ENCODE measurements at places on chromosomes 5 and 9.

DNA sequence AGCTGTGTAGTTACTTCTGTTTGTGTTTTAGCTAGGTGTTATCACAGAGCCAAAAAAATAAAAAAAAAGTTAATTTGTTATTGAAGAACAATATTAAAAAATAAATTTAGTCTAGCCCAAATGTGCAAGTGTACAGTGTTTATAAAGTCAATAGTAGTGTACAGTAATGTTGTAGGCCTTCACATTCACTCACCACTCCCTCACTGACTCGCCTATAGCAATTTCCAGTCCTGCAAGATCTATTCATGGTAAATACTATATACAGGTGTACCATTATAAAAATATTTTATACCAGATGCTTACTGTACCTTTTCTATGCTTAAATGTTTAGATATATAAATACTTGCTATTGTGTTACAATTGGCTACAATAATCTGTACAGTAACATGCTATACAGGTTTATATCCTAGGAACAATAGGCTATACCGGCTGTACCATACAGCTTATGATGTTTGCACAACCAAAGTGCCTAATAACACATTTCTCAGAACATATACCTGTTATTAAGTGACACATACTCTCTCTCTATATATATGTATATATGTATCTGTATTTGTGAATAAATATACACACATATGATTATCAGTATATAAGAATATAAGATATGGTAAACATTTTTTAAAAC lies 341.4 kb upstream of the EDIL3 start:
- DNase-seq, result no peak

DNA sequence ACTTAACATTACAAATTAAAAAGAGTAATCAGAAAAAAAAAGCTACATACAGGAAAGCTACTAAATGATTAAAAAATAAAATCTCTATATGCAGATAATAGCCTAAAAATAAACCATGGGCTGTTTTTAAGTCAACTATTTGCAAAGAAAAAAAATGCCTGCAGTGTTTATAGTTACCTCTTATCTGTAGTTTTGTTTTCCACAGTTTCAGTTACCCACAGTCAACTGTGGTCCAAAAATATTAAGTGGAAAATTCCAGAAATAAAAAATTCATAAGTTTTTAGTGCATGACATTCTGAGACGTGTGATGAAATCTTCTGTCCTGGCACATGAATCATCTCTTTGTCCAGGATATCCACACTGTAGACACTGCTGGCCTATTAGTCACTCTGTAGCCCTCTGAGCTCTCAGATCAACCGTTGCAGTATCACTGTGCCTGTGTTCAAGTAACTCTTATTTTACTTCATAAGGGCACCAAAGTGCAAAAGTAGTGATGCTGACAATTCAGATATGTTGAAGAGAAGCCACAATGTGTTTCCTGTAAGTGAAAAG lies 59.2 kb downstream of the PRELID2 start:
- peak; percentile 59 for DNase-seq

- no peak for DNase-seq
These were observed 145.8 kb downstream of the TMEM232 start for GRCh38 chr5:110580625-110581024.

DNA sequence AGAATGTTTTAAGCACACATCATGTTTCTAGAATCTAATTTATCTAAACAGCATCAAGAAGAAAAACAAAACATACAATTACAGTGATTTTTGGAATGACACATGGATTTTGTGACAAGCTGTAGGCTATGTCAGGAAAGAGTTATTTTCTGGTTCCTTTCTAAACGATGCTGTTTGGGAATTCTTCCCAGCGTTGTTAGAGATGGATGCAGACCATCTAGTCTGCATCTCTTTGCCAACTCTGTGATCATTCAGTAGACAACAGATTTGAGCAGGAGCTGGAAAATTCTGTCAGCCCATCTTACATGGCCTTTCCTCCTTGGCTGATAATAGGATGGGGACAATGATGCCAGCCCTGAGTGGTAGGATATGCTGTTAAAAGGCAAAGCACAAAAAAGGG lies 295.7 kb upstream of the TRPC7 start:
- DNase-seq, result no peak

DNA sequence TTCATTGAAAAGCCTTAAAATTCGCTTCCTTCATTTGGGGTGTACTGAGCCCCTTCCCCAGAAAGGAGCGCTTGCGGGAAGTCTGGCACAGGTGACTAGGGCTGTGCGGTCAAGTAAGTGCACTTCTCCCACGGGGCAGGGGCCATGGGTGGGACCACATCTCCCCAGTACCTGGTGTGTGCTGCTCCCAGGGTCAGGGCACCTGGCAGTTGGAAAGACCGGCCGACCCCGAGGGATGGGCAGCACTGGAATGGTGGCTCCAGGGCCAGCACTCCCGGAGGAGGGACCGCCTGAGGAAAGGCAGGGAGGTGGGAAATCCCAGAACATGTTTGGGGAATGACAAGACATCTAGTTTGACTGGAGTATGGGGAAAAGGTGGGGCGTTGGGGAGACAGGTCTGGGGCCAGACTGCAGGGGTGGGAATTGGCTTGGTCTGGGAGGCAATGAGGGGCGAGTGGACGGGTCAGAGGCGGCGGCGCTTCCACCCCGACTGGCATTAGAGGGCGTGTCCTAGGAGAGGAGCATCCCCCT lies 727 bp upstream of the GLIPR2 start:
- DNase-seq, result no peak

GRCh38 chr5:173012882-173013281 lies 29.3 kb downstream of the ATP6V0E1 start:
- no peak for DNase-seq

GRCh38 chr9:127116957-127117356 lies 5.5 kb downstream of the ANGPTL2 start:
- no peak for DNase-seq

GRCh38 chr9:1837453-1838084 lies 177.6 kb upstream of the SMARCA2 start:
- DNase-seq, result peak; percentile 18

- no peak for DNase-seq
These were observed 595.9 kb downstream of the DNAH5 start for GRCh38 chr5:13348568-13348967.

- no peak for DNase-seq
These were observed 3.8 kb upstream of the ATP6V0E1 start for GRCh38 chr5:172979778-172980177.

DNA sequence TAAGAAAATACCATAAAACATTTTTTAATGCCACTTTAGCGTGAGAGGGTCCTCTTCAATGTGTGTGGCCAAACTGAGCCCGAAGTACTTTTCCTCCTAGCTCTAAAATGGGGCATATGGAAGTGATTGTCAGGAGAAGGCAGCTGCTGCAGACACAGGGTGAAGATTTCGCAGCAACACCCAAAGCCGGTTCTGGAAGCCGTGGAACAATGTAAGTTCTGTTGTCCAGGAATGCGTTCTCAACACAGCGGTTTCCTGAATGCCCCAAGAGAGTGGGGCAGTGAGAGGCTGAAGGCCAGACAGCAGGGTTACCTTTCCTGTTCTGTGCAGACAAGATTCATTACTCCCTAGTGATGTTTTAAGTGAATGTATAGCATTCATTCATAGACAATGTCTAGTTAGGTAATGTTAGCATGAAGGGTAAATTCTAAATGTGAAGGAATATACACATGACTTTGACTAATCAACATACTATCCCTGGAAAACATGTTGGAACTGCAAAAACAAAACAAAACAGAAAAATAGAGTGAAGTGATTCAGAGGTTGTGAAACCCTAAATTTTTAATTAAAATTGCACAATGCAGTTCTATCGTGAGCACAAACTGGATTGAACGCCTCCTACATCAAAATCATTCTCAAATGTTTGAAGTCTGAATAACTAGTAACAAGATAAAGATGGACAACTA lies 197.0 kb upstream of the SEMA6A start:
- DNase-seq, result no peak

- DNase-seq, result peak; percentile 75
These were observed 20.9 kb downstream of the MORN5 start for GRCh38 chr9:122180633-122181032.

DNA sequence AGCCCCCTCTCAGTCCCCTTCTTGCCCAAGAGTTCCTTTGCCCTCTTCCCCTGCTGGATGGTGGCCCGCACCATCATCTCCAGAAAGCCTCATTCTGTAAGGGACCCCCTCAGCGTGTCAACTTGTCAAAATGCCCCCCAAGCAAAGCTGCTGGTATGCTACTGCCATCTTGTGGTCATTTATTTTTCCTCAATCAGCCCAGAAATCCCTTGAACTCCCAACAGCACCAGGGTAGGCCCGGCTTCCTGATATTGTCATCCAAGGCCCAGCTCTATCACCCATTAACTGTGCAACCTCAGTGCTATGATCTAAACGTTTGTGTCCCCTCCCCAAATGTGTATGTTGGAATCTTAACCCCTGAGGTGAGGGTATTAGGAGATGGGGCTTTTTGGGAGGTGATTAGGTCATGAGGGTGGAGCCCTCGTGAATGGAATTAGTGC lies 53.2 kb upstream of the FBXW11 start:
- no peak for DNase-seq

DNA sequence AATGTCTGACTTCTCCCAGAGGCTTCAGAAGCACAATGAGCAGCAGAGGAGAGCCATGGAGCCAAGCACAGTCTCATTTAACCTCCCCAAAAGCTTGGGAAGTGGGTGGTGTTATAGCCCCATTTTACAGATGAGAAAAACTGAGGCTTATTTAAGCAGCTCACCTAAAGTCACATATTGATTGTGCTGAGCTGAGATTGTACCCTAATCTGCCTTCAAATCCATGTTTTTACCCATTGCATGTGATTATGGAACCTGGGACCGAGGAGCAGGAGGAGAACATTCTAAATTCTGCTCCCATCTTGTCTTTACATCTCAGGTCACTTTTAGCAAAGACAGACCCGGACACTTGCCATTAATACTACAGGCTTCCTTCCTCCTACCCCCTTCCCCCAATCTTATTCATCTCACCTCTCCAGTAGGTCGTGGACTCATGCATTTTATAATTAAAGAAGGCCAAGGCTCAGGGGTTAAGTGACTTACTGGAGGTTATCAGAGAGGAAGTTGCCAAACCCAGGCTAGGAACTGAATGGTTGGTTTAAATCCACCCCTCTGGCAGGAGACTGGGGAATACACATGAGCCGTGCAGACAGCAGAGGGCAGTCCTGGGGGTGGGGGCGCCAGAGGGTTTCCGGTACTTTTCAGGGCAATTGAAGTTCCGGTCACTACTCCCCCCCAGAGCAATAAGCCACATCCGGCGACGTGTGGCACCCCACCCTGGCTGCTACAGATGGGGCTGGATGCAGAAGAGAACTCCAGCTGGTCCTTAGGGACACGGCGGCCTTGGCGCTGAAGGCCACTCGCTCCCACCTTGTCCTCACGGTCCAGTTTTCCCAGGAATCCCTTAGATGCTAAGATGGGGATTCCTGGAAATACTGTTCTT lies 51.0 kb upstream of the IL17B start:
- DNase-seq, result no peak

DNA sequence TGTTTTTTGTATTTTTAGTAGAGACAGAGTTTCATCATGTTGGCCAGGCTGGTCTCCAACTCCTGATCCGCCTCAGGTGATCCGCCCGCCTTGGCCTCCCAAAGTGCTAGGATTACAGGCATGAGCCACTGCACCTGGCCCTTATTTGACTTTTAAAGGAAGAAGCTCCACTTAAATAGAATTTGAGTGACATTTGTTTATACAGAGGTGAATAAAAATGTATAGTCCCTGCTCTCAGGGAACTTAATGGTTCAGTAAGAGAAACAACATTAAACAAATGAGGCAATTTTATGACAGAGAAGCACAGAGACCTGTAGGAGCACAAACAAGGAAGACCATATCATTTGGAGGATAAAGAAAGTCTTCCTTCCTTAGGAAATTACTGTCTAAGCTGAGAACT lies 65.7 kb downstream of the C9orf152 start:
- DNase-seq, result no peak

- DNase-seq, result no peak
These were observed 1.5 kb upstream of the TMED7 start for GRCh38 chr5:115627295-115627865.

DNA sequence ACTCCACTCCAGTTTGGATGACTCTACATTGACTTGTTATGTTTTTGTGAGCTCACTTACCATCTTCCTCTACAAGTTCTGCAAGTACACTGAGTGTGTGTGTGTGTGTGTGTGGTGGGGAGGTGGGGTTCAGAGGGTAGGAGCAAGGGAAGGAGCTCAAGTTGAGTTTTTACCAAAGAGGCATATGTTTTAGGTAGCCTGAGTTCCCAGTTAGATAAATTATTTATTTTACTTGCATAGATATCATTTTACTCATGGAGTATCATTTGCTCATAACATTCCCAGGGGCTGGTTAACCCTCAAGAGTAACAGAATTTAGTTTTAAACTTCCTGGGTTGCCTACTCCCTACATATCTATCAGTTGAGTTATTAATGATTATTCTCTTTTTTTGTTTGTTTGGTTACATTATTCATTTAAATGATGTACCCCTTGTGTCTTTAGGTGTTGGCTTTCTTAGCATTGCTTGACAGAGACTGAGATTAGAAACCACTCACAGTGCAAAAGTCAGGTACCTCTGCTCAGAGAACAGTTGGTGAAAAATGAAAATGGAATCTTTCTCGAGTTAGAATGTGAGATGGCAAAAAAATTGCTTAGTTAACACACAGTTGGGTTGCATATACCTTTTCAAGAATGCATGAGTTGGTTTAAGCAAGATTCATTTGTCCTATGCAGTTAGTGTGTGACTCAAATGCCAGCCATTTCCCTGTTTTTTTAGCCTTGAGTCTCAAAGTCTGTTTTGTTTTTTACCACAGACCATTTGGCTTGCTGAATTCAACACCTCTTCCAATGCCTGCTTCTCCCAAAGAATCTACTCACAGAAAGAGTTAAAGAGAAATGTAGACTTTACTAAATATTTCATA lies 29.2 kb downstream of the TNFSF8 start:
- no peak for DNase-seq

GRCh38 chr9:136114610-136115009 lies 4.1 kb downstream of the TMEM250 start:
- DNase-seq, result no peak

GRCh38 chr5:6359555-6360322 lies 18.6 kb downstream of the MED10 start:
- no peak for DNase-seq

GRCh38 chr5:43839218-43839617 lies 236.2 kb downstream of the NNT start:
- no peak for DNase-seq

GRCh38 chr9:98107926-98108325 lies 11.1 kb downstream of the TRIM14 start:
- no peak for DNase-seq

GRCh38 chr5:111385051-111385450 lies 127.3 kb downstream of the STARD4 start:
- DNase-seq, result no peak

DNA sequence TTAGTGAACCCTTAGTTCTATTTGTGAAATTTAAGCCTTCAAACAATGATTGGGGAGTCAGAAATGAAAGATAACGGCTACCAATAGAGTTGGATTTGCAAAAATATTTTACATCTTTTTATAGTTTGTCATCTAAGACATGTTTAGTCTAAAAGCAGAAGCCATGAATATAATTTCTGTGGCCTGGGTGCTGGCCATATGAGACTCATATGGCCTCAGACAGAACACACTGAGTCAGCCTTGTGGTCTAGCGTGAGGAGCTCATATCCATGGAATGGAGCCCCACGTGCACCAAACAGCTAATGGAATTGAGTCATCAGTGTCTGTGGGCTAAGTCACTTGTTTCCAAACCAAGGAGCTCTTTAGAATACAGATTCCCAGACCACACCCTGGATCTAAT lies 240.7 kb upstream of the NREP start:
- peak; percentile 39 for DNase-seq

GRCh38 chr5:163809473-163809872 lies 304.1 kb downstream of the MAT2B start:
- DNase-seq, result no peak

GRCh38 chr5:31963358-31964006 lies 210.6 kb downstream of the GOLPH3 start:
- no peak for DNase-seq

Data from hepatocyte (in vitro differentiated cells).